ENCODE measurements at places on chromosomes 13 and 19. TPM values are rescaled to one million over a fixed set of nuclear protein-coding genes. Genes with fewer than 3 reads are reported as not detected.

DNA sequence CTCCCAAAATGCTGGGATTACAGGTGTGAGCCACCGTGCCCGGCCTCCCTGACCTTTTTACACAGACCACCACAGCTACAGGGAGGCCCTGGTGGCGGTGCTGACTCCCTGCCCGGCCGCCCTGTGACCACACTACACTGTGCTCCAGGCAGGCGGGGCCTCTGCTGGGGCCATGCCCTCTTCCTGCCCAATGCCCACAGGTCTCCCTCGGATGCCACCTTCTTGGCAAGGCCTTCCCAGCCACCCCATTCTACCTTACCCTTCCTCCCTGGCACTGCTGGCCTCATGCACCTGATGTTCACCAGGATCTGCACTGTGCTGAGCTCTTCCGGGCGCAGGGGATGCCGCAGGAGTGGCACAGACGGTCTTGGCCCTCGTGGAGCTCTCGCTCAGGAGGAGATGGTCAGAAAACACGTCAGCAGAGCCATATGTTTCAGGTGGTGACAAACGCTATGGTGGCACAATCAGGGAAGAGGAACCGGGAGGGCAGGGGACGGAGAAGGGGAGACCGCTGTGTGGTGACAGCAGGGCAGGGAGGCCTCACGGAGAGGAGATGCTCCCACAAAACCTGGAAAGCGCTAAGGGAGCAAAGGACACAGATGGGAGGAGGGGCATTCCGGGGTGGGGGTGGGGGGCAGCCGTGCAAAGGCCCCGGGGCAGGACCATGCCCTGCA lies 4.1 kb downstream of the PIP5K1C start:
- no peak overlapping the region for H3K27ac ChIP-seq
- H3K27me3 ChIP-seq: no peaks in the 10 kb centered on the region
- H3K36me3 ChIP-seq: peaks cover 2% of the 10 kb centered on the region
- no peak for DNase-seq

DNA sequence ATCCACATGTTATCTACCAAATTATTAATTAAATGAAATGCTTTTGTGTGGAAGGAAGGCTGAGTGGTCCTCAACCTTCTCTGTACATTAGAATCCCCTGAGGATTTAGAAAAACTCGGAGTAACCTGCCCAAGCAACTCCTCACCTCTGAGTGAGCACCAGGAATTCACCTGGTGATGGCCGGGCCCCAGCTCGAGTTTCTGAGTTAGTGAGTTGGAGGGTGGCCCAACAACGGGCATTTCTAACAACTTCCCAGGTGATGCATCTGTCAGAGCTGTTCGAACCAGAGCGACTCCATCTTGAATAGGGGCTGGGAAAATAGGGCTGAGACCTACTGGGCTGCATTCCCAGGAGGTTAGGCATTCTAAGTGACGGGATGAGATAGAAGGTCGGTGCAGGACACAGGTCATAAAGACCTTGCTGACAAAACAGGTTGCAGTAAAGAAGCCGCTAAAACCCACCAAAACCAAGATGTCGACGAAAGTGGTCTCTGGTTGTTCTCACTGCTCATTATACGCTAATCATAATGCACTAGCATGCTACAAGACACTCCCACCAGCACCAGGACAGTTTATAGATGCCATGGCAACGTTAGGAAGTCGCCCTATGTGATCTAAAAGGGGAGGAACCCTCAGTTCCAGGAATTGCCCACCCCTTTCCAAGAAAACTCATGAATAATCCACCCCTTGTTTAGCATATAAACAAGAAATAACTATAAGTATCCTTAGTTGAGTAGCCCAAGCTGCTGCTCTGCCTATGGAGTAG lies 44.2 kb upstream of the SHISA2 start:
- no peak overlapping the region for H3K27ac ChIP-seq
- H3K4me1 ChIP-seq: no peaks in the 10 kb centered on the region
- no peak for DNase-seq
- no peaks in the 10 kb centered on the region for H3K36me3 ChIP-seq
- no peaks in the 10 kb centered on the region for H3K27me3 ChIP-seq

DNA sequence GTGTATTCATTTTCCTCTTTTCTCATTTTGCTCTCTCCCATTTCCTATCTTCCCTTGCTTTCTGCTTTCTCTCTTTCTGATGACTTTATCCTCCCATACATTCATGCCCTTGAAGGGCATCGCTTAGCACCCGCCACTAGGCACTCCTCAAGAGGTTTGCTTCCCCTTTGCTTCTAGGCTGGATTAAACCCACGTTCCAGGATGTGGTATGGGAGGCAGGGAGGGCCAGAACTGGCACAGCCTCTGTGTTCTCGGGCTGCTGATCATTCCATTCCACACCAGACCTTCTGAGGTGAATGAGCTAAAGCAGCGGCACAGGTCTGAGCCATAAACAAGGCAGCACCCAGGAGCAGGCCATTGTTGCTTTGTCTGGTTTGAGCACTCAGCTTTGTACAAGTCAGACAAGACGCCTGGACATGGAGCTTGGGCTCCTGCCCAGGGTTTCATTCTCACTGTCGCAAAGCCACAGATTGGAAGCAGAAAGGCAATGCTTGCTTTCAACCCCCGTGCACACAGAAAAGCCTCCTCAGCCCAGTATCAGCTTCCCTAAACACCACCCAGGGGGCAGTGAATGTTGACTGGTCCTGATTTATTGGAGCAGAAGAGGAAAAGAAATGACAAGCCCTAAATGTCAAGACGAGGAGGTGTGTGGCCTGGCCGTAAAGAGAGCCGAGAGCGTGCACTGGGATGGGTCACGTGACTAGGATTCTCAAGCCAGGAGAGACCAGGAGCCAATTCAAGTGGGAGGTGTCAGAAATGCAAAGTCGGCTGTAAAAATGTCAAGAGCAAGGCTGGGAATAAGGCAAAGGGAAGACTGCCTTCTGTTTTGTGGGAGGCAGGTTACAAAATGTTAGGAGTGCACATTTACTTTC lies 218.0 kb upstream of the SERP2 start:
- H3K27me3 ChIP-seq: no peaks in the 10 kb centered on the region
- H3K4me1 ChIP-seq: peaks cover 4% of the 10 kb centered on the region
- H3K4me3 ChIP-seq: no peak overlapping the region

GRCh38 chr13:70816853-70817252 lies 708.6 kb upstream of the KLHL1 start:
- no peaks in the 10 kb centered on the region for H3K4me1 ChIP-seq
- no peak overlapping the region for H3K4me3 ChIP-seq
- no peaks in the 10 kb centered on the region for H3K36me3 ChIP-seq
- no peak for DNase-seq

DNA sequence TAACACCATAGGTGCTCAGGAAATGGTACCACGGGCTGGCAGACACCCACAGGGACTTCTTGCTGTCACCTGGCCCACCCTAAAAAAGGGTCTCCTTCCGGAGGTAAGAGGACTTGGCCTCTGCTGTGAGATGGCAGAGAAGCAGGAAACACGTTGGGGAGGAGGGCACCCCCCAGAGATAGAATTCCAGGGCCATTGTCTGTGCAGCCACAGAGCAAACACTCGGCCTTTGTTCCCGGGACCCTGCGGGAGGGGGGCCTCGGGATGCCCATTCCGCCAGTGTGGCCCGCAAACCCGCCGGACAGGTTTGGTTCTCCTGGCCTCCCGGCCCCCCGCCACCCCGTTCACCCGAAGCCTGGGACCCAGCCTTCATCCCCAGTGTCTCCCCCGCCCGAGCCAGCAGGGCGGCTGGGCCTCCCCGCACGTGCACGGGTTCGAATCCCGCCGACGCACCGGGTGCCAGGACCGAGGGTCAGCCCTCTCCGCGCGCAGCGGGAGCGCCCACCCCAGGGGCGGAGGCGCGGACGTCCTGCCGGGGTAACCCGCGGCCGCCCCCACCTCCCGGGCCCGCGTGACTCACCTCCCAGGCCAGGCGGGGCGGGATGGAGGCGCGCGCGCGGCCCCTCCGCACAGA lies 714 bp downstream of the PLPP2 start:
- H3K27me3 ChIP-seq: peaks cover 27% of the 10 kb centered on the region
- no peaks in the 10 kb centered on the region for H3K4me1 ChIP-seq
- DNase-seq: peak; percentile 81
- H3K36me3 ChIP-seq: no peaks in the 10 kb centered on the region
- peak overlapping the region; percentile 49 for H3K27ac ChIP-seq

Gene PRODH2
- not detected for total RNA-seq
